ENCODE measurements at places on chromosomes 4 and X. TPM values are rescaled to one million over a fixed set of nuclear protein-coding genes. Genes with fewer than 3 reads are reported as not detected.

- no peak for DNase-seq
Measured at GRCh38 chr4:28385801-28386200, 1525.2 kb downstream of the STIM2 start.

DNA sequence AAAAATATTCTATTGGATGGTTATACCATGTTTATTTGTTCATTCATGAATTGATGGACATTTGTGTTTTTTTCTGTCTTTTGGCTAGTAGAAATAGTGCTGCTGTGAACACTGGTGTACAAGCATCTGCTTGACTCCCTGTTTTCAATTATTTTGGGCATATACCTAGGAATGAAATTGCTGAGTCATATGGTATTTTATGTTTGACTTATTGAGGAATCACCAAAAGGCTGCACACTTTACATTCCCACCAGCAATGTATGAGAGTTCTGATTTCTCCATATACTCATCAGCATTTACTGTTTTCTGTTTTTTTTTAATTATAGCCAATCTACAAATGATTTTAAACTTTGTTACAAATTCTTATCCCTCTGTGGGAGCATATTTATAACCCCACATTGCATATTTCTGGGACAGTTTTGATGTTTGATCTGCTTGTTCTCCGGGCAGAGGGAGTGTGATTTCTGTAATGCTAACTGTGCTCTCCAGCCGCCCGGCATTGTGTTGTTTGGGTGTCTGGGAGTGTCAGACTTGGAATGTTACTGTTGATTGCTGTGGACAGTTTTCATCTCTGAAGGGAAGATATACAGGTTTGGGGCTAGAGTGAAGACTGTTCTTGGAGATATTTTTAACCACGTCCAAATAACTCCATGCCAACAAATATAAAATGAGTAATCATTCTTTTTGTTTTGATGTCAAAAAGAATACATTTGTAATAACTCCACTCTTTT is 60.5 kb upstream of the PGRMC2 start:
- no peak for DNase-seq

- no peak for DNase-seq
Measured at GRCh38 chr4:1972414-1972813, 36.4 kb downstream of the NELFA start.

Gene CRMP1
- total RNA-seq = not detected

GRCh38 chr4:89551191-89551590 is 243.6 kb upstream of the GPRIN3 start:
- DNase-seq = no peak

DNA sequence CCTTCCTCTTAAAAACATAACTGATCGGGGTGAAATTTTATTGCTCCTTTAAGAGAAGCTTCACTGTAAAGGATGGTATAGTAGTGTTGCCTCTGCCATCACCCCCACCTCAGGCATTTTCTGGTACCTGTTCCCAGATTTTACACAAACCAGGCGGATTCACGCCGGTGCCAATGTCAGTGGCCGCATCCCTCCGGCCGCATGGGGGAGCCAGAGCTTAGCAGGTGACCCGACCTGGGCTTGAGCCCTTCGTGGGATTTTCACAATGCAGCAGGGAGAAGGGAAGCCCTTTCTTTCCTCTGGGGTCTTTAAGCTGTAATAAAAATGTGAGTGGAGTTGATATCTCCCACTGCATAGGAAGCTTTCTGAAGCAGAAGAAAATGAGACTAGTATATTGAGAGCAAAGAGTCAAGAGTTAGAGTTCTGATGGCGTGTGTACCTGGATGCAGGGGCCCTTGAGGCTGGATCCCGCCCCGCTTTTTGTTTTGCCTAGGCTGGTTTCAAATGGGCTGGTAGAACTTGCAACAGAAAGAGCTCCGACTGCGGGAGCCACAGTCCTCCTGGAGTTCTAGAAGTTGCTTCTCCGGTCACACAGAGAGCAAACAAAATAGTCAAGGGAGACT is 59.4 kb downstream of the POLR2B start:
- DNase-seq = no peak

Gene PDGFC
- total RNA-seq = 2.9 TPM

DNA sequence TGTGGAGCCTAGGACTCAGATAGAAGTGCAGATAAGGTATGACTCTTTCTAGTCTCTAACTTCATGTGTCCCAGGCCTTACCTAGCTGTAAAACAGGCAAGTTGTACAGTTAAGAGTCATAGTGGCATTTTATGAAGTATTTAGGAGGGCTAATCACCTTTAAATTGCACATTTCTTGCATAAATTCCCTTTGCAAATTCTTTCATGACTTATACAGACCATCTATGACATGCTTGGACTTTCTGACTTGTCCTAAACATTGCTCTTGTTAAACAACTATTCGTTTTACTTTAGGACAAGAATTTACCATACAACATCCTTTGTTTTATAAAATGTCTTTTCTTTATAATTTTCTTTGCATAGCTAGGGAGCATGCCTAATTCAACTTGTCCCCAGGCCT is 7.8 kb upstream of the RRAGB start:
- DNase-seq = no peak

GRCh38 chr4:48137846-48138245 is 3.8 kb upstream of the TXK start:
- no peak for DNase-seq

DNA sequence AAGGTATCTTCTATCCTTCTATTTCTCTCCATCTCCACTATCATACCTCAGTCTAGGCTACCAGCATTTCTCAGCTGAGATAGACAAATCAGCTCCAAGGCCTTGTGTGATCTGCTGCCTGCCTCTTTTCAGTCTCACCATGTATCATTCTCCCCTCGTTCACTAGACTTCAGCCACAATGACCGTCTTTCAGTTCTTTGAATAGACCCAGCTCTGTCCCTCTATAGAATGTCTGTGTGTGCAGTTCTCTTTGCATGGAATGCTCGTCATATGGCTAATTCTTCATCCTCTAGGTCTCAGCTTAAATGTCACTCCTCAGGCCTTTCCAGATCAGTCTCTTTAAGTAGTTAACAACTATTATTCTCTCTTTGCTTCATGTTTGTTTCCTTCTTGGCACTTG is 6.5 kb downstream of the IGBP1 start:
- no peak for DNase-seq

- DNase-seq = no peak
Measured at GRCh38 chr4:94957030-94957429, 199.3 kb downstream of the BMPR1B start.

DNA sequence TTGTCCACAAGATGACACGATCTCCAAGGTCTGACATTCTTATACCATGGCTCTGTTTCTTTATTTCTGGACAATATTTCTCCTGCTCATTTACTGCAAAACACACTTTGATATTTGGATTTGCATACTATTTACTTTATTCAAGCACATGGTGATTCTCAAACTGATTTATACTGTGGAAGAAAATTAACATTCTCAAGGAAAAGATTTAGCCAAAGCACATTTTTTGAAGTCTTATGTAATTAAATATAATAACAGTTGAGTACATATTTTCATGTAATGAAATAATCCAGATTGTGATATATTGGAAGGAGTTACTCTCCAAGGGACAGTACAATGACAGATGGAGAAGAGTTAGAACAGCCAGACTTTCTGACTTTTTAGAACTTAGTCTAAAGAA is 155.8 kb upstream of the CT83 start:
- DNase-seq = no peak

DNA sequence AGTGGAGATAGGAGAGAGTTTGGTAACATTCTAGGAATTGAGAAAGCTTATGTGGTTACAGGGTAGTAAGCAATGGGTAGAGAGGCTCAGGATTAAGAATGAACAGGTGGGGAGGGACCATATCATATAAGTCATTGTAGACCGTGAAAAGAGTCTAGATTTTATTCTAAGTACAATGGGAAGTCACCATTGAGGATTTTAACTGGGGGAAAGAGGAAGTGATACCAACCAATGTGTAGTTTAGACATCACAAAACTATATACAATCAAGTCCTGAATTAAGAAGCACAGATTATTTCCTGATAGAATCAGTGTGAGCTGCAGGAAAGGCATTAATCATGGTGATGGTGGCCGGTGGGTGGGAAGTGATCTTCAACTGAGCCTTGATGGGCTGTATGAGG is 178.3 kb upstream of the ZIC3 start:
- no peak for DNase-seq

Gene ZAR1
- total RNA-seq = not detected

Gene NDST4
- not detected for total RNA-seq

DNA sequence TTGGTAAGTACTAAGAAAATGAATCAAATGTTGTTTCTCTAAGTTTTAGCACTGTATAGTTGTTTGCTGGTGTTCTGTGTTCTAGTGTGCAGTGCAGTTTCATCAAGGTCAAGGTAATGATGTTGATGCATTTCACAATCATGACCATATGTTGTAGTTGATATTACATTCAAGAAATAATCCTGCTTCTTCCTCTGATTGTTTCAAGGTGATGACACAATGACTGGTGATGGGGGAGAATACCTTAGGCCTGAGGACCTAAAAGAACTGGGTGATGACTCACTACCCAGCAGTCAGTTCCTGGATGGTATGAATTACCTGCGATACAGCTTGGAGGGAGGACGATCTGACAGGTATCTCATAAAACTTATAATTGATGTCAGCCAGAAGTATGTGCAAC is 261.6 kb downstream of the ANK2 start:
- no peak for DNase-seq

DNA sequence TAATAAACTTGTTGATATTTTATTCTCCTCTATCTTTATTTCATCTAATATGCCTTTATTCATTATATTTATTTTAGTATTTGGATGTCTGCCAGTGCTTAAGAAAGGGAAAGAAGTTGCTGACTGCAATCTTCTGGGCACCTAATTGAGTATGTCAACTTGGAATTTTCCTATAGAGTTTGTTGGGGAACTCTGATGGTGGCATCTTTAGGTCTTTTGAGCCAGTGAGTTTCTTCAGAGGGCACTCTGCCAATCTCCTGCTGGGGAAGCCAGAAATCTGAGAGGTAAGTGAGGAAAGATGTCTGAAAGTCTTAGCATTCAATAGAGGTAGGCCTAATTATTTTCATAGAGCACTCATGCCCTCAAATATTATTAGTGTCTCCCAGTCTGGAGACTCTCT is 475.0 kb downstream of the GABRG1 start:
- no peak for DNase-seq

Gene C4orf33
- 10.9 TPM for total RNA-seq

DNA sequence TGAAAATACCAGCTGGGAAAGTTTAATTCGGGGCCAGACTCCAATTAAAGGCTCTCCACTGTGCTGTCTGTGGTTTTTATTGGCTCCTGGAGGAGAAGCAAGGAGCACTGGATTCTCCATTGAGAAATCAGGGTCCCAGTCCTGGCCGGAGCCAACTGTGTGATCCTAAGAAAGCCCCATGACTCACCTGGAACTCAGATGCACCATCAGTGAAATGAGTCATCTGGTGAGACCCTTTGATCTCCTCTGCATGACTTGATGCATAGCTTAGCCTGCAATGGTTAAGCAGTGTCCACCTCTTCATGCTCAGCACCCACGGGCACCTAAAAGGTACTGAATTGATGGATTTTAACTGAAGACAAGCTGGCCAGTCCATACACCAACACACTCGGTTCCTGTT is 119.2 kb upstream of the VCX3B start:
- no peak for DNase-seq

Gene SLC16A2
- total RNA-seq = 3.2 TPM

GRCh38 chr4:108850219-108850649 is 87.4 kb upstream of the ETNPPL start:
- DNase-seq = no peak

- DNase-seq = no peak
Measured at GRCh38 chr4:40192114-40193015, 4.5 kb upstream of the RHOH start.

- DNase-seq = no peak
Measured at GRCh38 chr4:25011135-25011866, 19.4 kb downstream of the LGI2 start.

Gene LUZP4
- not detected for total RNA-seq

GRCh38 chr4:112636688-112637551 is at the start of the genes LARP7 and ZGRF1:
LARP7 (plus strand) TSS chr4:112637143; CDS start chr4:112644670, 7,527 bp downstream.
ZGRF1 (minus strand) TSS chr4:112636909; CDS start chr4:112633176, 3,733 bp downstream.
- DNase-seq = peak; percentile 96

- no peak for DNase-seq
Measured at GRCh38 chr4:111400741-111401140, 744.5 kb upstream of the FAM241A start.

DNA sequence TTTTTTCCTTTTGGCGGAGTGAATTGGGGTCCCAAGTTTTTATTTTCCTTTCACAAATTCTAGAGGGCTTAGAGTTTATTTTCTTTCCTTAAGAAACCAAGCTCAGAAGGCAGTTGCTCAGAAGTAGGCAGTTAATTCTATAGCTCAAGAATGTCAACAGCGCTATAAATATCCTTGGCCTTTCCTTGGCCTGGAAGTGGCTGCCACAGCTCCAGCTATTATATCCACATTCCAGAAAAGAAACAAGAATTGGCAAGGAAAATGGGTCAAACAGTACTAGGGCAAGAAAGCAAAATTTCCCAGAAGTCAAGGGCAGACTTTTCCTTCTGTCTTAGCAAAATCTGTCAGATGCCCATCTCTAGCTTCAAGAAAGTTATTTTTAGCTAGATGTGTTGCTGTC is 31.0 kb downstream of the SLC10A6 start:
- DNase-seq = no peak

Gene SGMS2
- 93.7 TPM for total RNA-seq

Gene NOCT
- 8.8 TPM for total RNA-seq

DNA sequence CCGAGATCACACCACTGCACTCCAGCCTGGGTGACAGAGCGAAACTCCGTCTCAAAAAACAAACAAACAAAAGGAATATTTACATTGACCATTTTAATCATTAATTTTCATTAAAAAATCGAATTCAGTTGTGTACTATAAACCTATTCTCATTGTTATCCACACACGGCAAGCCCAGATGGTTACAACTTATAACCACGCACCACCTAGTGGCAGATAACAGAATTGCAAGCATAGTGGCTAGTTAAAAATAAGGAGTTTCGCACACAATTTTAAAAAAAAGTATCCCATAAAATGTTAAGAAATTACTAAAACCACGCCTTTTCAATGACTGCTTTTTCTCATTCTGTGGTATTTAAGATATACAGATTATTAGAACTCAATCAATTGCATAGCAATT is 25.4 kb downstream of the MBNL3 start:
- no peak for DNase-seq

Gene IL15
- total RNA-seq = 2.7 TPM

- no peak for DNase-seq
Measured at GRCh38 chr4:38105475-38106220, 145.4 kb downstream of the PTTG2 start.

DNA sequence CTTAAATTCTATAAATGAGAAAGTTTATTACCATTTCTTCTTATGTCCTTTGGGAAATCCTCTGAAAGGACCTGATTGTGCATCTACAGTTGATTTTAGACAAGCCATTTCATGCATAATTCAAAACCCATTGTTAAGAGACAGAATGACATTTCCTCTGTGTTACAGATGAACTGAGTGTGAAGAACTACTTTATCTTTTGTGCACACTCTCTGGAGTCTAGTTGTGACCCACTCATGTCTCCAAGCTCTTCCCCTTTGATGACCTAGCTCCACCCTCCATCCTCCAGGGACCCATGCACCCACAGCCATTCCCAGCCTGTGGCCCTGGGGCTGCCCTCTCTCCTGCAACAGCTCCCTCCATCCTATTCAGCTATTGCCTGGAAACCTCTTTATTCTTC is 57.5 kb upstream of the BMPR1B start:
- DNase-seq = no peak

Gene AMBN
- total RNA-seq = not detected
